Stimulated activated CD4-positive, alpha-beta T cell treated with anti-CD3 and anti-CD28 coated beads, Interleukin-15, amount 100 ng/mL, for 48 hours (primary cell): ENCODE measurements at places on chromosomes 1 and 21.

GRCh38 chr21:25501462-25501861 is 105.8 kb downstream of the MRPL39 start:
- DNase-seq, result no peak

GRCh38 chr1:201272799-201273198 is 10.5 kb upstream of the PKP1 start:
- no peak for DNase-seq

- no peak for DNase-seq
Measured at GRCh38 chr1:53765657-53766056, 26.7 kb upstream of the GLIS1 start.

GRCh38 chr1:147771226-147772125 is 11.1 kb upstream of the GJA5 start:
- no peak for DNase-seq

DNA sequence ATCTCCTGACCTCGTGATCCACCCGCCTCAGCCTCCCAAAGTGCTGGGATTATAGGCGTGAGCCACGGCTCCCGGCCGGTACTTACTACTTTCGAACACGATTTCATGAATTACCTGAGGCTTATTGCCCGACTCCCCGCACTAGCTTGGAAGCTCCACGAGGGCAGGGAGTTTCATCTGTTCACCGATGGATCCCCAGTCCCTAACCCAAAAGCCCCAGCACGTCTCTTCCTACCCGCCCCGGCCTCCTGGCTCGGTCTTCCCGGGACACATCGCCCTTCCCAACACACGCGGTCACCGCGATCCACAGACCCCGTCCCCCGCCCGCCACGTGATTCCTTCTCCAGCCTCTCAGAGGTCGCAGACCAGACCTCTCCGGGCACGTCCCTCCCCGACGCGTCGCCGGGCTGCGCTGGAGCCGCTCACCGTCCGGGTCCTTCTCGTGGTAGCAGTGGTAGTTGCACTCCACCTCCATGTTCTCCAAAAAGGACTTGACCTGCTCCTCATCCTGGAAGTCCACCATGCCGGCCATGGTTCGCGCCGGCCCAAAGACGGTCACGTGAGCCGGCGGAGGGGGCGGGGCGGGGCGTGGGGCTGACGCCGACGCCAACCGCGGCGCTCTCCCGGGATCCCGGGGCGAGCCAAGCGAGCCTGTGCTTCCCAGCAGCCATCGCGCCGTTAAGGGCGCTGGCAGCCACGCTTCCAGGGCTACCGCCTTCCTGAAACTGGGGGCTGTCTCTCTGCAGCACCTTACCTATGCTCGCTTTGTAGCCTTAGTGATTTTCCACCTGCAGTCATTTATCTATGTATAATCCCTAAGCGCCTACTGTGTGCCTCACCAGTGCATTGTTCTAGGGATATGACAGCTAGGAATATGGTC is at the start of gene COA7:
TSS of gene COA7 (minus strand) at position 553 of the 880 bp plus-strand sequence. CDS start at position 532, 21 bp downstream.
- DNase-seq, result peak; percentile 35
